Activated CD4-positive, alpha-beta T cell treated with anti-CD3 and anti-CD28 coated beads, Interleukin-2, amount 10 ng/mL, durations not matched to agents 7 days and 5 days (primary cell): ENCODE measurements at places on chromosomes 7 and 10. TPM values are rescaled to one million over a fixed set of nuclear protein-coding genes. Genes with fewer than 3 reads are reported as not detected.

Gene MPP7
- 20.2 TPM for total RNA-seq

Gene IL6
- total RNA-seq, result 0.67 TPM

Gene TCAF2
- total RNA-seq, result 22.5 TPM

DNA sequence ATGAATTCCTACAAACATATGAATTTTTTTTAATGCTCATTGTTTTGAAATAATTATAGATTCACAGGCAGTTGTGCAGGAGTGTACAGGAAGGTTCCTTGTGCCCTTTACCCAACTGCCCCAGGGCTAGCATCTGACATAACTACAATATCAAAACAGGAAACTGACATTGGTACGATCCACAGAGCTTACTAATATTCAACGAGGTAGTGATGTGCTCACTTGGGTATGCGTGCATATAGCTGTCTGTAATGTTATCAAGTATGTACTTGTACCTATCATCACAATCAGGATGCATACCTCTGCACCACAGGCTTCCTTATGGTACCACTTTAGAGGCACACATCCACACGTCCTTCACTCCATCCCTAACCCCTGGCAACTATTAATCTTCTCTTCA, 68.3 kb downstream of the BMS1 start:
- H3K27ac ChIP-seq, result no peak overlapping the region
- H3K4me3 ChIP-seq, result no peak overlapping the region
- no peaks in the 10 kb centered on the region for H3K36me3 ChIP-seq
- no peaks in the 10 kb centered on the region for H3K4me1 ChIP-seq

GRCh38 chr10:44178281-44178680, 206.6 kb downstream of the CXCL12 start:
- H3K4me3 ChIP-seq, result no peak overlapping the region
- H3K4me1 ChIP-seq, result no peaks in the 10 kb centered on the region
- DNase-seq, result no peak
- no peaks in the 10 kb centered on the region for H3K27me3 ChIP-seq
- no peaks in the 10 kb centered on the region for H3K36me3 ChIP-seq
- no peak overlapping the region for H3K27ac ChIP-seq

DNA sequence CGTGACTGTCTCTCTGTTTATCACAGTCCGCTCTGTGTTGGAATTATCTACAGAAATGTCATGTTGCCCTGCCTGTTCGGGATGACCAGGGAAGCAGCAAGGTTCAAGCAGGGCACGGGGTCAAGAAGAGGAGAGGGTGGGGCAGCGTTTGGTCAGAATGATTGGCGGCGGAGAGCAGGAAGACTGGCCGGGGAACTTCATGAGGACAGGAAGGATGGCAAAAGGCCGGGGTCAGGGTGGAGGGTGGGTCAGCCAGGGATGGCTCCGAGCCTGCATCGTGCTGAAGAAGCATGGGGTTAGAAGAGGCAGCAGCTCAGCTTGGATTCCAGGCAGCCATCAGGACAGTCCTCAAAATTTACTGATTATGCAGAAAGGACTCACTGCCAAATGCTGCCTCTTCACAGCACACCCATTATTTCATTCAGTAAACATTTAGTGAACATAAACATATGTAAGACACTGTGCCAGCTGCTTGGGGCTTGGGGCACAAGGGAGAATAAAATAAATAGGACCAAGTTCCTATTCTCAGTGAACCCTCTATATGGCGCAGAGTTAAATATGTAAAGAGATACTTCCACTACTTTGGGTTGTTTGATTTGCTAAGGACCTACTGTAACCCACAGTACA, 42.8 kb downstream of the WNT2 start:
- DNase-seq, result no peak
- no peak overlapping the region for H3K27ac ChIP-seq
- no peak overlapping the region for H3K4me3 ChIP-seq
- H3K4me1 ChIP-seq, result no peaks in the 10 kb centered on the region
- no peaks in the 10 kb centered on the region for H3K36me3 ChIP-seq

- H3K27ac ChIP-seq, result peak overlapping the region; percentile 90
- no peak overlapping the region for H3K4me3 ChIP-seq
- peaks cover 33% of the 10 kb centered on the region for H3K4me1 ChIP-seq
- peaks cover 1% of the 10 kb centered on the region for H3K36me3 ChIP-seq
- H3K27me3 ChIP-seq, result peaks cover 13% of the 10 kb centered on the region
Observed at GRCh38 chr10:46273506-46274477, 13.0 kb upstream of the ANTXRL start.

- no peaks in the 10 kb centered on the region for H3K27me3 ChIP-seq
- no peak overlapping the region for H3K27ac ChIP-seq
- no peak overlapping the region for H3K4me3 ChIP-seq
- no peak for DNase-seq
Observed at GRCh38 chr7:47335557-47336471, 246.1 kb downstream of the TNS3 start.

DNA sequence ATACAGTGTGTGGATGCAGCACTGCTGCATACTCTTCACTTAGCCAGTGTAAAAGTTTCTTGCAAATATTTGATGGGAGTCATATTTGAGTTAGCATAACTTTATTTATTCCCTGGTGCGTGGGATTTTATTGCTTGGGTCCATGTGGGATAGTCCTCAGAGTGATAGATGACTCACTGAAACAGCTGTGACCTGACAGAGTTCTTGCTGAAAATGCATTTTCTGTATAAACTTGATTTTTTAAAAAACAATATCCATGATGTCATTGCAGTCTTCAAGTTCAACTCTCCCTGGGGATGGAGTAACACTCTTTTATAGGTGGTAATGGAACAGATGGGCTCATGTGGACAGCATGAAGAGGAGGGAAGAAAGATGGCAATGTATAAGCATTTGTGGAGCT, 310.0 kb downstream of the PPP1R3A start:
- no peak overlapping the region for H3K27ac ChIP-seq
- no peaks in the 10 kb centered on the region for H3K27me3 ChIP-seq
- H3K4me1 ChIP-seq, result no peaks in the 10 kb centered on the region

DNA sequence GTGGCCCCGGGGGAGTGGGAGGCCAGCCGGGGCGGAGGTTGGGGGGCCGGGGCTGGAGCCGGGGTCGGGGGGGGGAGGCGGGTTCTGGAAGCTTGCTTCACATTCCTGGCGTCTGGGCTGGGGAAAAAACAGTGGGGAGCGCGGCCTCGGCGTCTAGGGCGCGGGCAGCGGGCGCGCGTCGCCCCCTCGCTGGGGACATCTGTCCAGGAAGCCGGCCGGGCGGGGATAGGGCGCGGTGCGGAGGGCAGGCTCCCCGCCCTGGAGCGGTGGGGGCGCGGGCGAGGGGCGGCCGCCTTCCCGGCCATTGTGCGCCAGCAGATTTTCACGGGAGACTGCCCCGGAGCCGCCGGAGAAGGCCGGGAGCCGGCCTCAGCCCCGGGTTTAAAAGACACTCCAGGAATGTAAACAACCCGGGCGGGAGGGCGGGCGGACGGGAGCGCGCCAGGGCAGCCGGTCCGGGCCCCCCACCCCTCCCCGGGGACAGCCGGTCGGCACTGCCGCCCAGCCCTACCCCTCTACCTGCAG, 1.4 kb downstream of the ZMIZ1 start:
- H3K27ac ChIP-seq, result peak overlapping the region; percentile 90
- no peak for DNase-seq
- H3K4me3 ChIP-seq, result peak overlapping the region; percentile 94
- H3K27me3 ChIP-seq, result peaks cover 21% of the 10 kb centered on the region
- peaks cover 3% of the 10 kb centered on the region for H3K36me3 ChIP-seq
- peaks cover 39% of the 10 kb centered on the region for H3K4me1 ChIP-seq
